ENCODE measurements at places on chromosomes 1 and 21.

GRCh38 chr1:154807048-154807591 is 63.0 kb downstream of the KCNN3 start:
- DNase-seq, result no peak

DNA sequence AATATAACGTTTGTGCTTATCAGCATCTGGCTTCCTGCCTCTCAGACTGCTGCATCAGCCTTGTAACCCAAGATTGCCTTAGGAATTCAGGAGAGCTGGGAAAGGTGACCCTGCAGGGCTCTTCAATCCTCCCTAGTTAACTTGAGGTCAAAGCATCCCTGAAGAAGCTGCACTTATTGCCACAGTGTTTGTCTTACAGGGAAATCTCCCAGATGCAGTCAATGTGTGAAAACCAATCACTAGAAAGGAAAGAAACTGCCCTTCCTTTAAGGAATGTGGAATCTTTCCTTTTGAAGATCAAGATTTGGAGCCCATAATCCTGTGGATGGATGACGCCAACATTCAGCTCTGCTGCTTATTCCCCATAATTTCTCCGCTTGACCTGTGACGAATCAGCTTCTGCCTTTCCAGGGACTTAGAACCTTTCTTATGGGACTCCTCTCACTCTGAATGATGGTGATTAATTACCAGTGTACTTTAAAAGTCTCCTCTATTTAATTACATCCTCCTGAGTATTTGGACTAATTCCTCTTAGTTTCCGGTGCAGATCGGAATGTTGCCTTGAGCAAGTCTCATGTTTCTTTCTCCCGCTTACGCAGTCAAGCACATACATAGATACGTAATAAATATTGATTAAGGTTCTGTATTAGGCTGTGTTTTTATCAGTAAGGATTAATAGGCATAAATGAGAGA is 14.4 kb downstream of the ADAMTS5 start:
- DNase-seq, result no peak

DNA sequence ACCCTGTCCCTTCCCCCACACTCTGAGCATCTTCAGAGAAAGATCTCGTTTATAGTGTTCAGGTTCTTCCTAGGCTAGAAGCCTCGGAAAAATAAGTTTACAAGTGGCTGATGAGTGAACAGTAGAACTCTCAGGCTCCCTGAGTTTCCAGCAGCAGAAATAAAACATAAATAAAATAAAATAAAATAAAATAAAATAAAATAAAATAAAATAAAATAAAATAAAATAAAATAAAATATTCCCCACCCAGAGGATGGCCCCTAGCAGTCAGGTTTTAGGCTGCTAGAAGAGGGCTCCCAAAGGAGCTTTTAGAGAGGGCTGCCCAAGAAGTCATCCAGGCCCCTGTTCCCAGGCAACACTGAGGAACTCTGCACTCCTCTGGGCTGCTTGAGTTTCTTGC is 55.1 kb downstream of the KCNC4 start:
- DNase-seq, result no peak

GRCh38 chr1:167555971-167556714 is 2.6 kb upstream of the CREG1 start:
- peak; percentile 63 for DNase-seq

DNA sequence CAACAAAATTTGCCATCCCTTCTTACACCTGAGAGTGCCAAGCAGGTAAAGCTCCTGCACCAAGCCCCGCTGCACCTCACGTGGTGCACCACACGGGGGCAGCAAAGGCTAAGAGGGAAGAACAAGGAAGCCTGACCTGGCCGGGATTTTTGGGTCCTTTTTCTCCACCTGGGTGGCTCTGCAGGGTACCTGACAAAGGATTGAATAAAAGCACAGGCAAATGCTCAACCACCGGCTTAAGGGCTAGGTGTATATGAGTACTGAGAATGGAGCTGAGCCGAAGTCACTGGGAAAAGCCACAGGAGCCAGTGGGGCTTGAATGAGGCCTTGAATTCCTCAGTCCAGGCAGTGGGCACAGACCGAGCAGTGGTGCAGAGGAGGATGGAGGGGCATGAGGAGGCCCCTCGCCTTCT is 36.4 kb downstream of the ZNF697 start:
- DNase-seq, result peak; percentile 8

- no peak for DNase-seq
Measured at GRCh38 chr1:93738075-93738622, 56.5 kb upstream of the BCAR3 start.

GRCh38 chr1:75202751-75203150 is 68.6 kb downstream of the LHX8 start:
- no peak for DNase-seq

DNA sequence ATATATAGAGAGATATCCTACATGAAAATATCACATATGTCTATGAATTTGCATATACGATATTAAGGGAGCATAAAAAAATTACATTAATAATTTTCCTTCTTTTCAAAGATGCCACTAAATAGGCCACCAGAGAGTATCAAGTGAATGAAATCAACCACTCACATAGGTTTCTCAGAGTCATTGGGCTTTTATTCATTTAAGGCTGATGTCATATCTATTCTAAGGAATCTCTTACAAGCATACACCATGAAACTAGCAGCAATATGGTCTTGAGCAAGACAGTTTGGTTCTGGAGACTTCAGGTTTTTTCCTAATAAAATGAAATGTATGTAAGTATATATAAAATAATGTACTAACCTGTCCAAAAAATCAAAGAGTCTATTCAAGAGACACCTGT is 420.4 kb downstream of the PLA2G4A start:
- no peak for DNase-seq

- no peak for DNase-seq
Measured at GRCh38 chr1:180563026-180563827, 4.5 kb downstream of the OVAAL start.

DNA sequence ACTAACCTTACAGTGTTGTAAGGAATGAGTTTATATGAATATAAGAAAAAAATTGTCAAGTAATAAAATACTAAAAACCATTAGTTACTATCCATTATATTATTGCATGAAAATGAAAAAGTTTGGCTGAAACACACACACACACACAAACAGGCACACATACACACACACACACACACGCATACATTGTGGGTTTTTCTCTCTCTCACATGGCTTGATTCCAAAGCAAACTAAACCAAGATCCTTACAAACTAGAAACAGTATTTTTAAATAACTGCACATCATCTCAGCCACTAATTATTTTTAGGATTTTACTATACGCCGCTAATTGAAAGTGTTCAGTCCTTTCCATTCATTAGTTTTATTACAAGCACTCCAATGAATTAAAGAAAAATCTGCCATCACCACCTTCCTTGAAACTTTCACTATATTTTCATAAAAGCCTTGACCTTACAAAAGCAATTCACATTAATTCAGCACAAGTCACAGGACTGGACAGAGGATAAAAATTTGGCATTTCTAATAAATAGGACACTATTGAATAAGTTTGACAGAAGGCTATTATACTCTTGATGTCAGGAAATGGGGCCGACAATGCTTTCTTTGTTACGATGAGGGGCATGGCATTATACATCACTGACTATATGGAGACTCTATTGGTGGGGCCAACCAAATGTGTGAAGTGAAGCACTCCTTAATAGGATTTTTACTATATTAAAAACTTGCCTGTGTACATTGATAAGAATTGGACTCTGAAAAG is 187.0 kb upstream of the ESRRG start:
- DNase-seq, result no peak

DNA sequence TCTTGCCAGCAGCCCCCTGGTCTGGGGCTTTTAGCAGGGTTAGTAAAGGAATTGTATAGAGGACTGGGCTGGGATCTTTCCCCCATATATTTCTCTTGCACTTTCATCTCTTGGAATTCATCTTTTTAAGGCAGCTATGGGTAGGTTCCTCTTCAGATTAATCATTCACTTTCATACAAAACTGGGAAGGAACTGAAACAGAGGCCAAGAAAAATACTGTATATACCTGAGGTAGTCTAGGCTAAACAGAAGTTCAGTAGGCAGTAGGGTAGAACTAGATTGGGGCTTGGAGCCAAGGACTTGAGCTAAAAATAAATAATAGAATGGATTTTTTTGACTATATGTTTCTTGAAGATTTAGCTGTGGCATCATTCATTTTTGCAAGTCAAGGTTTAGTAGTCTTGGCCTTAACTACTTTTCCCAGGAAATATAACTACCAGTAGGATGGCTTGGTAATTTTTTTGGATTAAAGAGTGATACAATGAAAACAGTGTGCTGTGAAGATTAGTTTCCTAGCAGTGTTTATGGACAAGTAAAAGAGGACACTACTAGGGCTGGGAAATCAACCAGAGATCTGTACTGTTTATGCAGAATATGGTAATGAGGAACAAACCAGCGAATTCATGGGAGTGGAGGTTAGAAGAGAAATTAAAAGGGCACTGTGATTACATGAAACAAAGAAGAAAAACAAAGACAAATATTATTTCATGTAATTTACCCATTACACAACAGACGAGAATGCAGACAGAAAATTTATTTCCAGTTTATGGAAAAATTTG is 50.9 kb upstream of the PTGS2 start:
- no peak for DNase-seq

- DNase-seq, result no peak
Measured at GRCh38 chr1:180156201-180156600, 1.5 kb downstream of the QSOX1 start.

DNA sequence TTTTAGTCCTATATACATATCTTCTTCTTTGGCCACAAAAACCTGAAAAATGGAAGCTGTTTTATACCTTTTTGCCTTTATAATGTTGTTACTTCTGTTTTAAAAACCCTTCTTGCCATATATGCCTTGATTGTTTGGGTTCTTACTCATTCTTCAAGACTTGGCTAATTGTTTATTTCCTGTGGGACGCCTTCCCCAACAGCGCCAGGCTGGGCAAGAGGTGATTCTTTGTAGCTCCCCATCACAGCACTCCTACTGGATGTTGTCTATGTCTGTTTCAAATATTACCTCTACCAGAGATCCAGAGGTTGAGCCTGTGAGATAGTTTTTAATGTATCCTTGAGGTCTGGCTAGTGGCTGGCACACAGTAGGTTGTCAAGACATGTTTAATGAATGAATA is 73.2 kb upstream of the CYP2J2 start:
- DNase-seq, result no peak

GRCh38 chr1:21857142-21857839 is 45.2 kb downstream of the LDLRAD2 start:
- DNase-seq, result no peak

GRCh38 chr1:205961405-205961804 is 18.1 kb upstream of the SLC26A9 start:
- no peak for DNase-seq

DNA sequence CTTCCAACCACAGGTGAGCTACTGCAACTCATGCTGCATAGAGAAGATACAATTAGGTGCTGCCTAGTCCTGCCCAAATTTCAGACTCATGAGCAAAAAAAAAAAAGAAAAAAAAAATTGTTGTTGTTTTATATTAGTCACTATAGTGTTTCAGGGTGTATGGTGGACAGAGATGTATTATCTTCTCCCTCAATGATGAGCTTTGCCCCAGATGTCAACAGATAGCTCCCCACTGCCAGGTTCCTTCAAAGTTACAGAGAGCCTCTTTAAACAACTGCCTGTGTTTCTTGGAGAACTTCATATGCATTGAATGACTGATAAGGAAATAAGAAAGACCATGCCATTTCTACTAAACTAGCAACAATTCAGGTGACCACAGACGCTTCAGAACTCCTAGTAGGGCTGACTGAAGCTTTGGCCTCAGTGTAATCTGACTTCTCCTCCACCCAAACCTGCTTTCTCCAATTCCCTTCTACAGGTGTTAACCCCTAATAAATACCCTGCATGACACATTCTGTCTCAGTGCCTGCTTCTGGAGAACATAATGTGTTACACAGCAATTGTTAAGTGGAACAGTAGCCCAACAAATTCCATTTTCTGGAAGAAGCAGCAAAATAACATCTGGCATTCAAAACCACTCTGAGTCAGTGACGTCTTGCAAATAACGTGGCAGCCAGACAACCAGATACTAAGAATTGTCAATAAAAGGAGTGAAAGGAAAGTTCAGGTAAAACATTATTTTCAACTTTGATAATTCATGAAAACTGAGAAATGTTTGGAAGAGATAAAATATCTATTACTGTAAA is 147.7 kb downstream of the CDC42BPA start:
- no peak for DNase-seq

DNA sequence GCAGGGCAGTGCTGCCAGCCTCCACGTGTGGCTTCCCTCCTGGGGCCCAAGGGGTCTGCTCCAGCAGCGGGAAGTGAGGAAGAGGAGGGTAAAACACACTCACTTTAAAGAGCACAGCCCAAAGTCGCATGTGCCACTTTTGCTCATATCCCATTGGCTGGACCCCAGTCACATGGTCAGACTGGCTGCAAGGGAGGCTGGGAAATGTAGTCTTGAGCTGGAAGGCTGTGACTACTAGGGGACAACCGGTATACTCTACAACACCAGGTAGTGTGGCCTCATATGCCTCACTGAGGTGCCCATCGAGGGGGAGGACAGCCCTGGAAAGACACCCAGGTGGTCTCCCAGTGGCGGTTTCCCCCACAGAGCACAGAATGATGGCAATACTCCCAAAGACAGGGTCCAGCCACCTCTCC is 45.2 kb downstream of the CAMK2N1 start:
- DNase-seq, result no peak

GRCh38 chr21:28393279-28393678 is 599.4 kb downstream of the LTN1 start:
- DNase-seq, result no peak

DNA sequence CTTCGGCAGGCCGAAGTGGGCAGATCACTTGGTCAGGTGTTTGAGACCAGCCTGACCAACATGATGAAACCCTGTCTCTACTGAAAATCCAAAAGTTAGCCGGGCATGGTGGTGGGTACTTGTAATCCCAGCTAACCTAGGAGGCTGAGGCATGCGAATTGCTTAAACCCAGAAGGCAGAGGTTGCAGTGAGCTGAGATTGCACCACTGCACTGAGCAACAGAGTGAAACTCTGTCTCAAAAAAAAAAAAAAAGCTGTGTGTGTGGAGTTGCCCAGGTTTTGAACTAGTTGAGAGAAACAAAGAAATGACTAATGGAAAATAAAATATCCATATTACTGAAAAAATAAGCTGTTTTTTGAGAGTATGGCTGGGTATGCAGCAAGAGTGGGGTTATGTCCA is 100.2 kb downstream of the GTF2B start:
- no peak for DNase-seq

GRCh38 chr1:64946916-64947315 is 19.4 kb downstream of the JAK1 start:
- no peak for DNase-seq

All from stimulated activated CD8-positive, alpha-beta memory T cell treated with anti-CD3 and anti-CD28 coated beads, Interleukin-4, amount 100 ng/mL, for 1 hour (primary cell).